ENCODE measurements at places on chromosomes 4 and X.

DNA sequence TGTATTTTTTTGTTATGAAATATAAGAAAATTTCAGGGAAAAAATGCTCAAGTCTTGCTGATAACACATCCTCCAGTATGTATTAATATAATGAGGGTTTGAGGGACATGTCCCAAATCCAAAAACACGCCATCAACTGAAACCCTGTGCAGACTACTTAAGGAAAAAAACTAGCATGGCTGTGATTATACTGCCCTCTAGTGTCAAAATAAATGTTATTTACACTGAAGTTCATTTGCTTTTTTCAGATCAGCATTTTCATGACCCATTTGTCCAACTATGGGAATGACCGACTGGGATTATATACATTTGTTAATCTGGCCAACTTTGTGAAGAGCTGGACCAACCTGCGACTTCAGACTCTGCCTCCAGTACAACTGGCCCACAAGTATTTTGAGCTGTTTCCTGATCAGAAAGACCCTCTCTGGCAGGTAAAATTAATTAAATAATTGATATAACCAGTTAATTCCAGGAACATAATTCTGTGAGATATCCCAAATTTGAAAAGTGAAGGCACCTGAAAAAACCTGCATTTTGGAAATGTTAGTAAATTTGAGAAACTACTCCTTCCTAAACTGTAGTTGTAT lies 128.5 kb downstream of the PRSS12 start:
- DNase-seq: peak; percentile 24

DNA sequence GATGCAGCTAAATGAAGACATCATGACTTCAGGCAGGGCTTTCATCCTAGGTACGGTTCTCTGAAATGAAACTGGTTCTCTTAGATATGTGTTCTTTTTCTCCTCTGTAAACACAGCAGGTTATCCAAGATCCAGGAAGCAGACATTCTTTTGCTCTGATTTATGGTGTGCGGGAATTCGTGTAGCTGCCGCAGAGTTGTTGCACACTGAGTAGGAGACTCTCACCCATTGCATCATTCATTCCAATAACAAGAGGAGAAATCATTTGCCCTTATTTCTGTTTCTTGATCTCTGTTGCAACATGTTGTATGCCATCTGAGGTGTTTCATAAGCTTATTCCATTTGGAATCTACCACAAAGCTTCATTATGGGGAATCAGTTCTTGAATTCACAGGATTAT lies 133.6 kb upstream of the VCX2 start:
- no peak for DNase-seq

DNA sequence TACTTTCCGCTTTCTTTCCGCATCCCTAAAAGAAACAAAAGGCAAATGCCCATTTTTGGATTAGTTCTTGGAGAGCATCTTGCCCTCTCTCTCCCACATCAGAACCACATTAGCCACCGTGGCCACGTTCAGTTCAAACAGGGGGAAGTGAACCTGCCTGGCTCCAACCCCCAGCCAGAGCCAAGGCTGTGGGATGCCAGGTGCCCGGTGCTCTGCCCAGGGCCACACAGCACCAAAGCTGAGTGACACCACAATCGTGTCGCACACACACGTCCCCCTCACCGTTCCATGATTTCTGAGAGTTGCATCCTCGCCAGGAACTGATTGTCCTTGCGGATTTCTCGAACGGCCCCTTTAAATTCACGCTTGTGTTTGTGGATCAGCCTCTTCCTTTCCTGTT lies 24.3 kb downstream of the NOP14 start:
- DNase-seq: no peak

DNA sequence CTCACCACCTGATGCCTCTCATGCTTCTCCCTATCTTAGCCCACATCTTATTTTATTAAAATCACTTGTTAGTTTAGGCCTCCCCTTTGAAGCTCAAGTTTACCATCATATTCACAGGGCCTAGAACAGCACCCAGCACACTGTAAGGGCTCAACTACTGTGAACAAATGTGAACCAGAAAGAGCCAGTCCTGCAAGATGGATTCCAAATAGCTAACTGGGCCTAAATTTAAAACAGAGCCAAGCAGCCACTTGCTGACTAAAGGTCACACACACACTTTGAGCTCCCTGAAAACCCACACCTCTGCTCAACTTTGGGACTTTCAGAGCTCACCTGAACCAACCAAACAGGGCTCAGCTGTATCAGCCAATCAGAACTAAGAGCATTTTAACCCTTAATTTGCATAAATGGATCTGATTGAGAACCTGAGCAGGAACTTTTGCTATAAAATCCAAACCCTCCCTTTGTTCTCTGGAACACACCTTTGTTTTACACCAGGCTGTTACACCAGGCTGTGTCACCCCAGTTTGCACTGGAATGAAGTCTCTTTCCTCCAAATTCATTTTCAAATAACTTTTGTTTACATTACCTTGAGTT lies 62.1 kb upstream of the EXOC1L start:
- no peak for DNase-seq

GRCh38 chr4:185761352-185762235 lies 50.4 kb downstream of the SORBS2 start:
- no peak for DNase-seq

- DNase-seq: no peak
Measured at GRCh38 chr4:100694467-100694866, 176.6 kb upstream of the EMCN start.

DNA sequence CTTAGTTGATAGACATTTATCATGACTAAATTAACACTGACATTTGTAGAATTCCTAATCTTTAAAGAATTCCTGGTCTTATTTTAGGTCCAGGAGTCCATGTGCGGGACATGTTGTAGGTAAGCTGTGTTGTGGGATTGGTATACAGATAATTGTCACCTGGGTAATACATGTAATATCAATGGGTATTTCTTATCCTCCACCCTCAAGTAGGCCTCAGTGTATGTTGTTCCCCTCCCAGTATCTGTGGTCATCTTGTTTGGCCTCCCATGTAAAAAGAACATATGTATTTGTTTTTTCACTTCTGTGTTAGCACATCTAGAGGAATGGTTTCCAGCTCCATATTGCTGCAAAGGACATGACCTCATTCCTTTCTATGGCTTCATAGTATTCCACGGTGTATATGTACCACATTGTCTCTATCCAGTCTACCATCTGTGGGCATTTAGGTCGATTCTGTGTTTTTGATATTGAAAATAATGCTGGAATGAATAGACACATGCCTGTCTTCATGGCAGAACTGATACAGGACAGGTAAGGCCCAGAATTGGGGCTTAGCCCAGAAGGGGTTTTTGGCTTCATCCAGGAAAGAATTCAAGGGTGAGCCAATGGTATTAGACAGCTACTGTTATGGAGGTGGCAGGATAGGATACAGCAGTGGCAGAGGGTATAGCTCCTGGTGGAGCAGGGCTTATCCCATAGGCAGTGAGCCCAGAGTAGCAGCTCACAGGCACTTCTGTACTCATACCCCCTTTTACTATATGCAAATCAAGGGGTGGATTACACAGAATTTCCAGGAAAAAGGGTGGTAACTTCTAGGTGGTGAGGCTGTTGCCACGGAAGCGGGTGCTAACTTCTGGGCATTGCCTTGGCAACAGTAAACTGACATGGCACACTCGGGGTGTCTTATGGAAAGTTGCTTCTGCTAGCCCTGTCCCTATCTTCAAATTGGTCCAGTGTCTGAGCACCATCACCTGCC lies 66.1 kb upstream of the WDR1 start:
- DNase-seq: no peak

- no peak for DNase-seq
Measured at GRCh38 chr4:37881811-37882210, 9.1 kb upstream of the TBC1D1 start.

DNA sequence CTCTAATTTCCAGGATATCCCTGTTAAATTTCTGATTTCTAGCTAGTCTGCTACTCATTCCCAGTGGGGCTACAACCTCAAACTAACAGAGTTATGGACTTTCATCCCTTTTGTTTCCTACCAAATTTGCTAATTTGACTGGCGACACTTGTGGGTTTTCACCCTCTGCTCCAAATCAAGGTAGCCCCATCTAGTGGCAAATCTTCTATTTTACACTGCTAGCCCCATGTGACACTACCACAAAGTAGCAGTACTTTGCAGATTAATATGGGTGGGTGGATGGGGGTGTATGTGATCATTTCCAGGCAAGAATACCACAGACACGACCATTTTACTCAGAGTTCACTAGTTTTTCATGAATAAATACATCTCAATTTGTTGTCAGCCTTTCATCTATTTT lies 150.3 kb downstream of the MSL3 start:
- peak; percentile 58 for DNase-seq

DNA sequence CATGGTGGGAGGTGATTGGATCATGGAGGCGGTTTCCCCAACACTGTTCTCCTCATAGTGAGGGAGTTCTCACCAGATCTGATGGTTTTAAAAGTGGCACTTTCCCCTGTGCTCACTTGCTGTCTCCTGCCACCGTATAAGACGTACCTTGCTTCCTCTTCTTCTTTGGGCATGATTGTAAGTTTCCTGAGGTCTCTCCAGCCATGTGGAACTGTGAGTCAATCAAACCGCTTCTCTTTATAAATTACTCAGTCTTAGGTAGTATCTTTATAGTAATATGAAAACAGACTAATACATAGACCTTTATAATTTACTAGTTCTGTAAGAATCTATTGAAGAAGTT lies 82.5 kb upstream of the PITX2 start:
- DNase-seq: no peak

DNA sequence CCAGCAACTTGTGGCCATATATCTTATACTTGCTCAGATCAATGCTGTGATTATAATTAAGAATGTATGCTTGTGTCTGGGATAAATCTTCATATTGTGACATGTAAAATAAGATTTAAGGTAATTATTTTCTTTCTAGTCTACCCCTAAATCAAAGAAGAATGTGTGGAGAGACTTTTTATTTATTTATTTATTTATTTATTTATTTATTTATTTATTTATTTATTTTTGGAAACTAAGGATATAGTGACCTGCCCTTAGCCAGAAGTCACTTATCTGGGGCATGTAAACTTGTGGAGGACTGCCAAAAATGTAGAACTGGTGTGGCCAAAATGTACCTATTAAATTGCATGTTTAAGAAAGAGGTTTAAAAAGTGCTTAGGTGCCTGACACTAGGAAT lies 144.3 kb downstream of the BEND2 start:
- DNase-seq: no peak

DNA sequence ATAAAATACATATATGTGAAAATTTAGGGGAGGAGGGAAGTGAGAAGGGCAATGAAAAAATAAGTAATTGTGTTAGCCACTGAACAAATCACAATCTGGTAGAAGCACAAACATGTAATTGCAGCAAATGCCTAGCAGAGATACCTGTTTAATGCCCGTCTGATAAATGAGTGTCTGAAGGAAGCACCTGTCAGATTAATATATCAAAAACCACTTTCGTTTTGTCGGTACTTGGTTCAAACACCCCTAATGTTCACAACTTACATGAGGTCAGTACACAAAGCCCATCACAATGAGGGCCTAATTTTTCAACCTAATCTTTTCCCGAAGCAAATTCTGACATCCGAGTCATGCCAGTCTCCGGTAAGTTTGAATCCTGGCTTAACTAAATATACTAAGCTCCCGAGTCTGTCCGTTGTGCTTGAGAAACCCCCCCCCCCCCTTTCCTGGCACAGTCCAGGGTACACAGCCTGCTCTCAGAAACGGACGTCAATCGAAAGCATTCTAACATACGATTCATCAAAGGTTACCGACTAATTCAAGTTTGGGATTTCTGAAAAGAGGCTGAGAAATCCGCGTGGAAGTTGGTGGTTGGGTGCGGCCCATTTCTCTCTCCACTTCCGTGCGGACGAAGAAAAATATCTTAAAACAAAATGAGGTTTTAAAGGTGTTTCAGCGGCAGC lies 758 bp downstream of the SDAD1 start:
- DNase-seq: no peak

GRCh38 chr4:114040319-114041116 lies 61.1 kb upstream of the ARSJ start:
- no peak for DNase-seq

- DNase-seq: no peak
Measured at GRCh38 chr4:120844528-120844921, 78.0 kb downstream of the PRDM5 start.

GRCh38 chr4:12679217-12679616 lies 804.9 kb downstream of the RAB28 start:
- peak; percentile 39 for DNase-seq

GRCh38 chr4:155603360-155603891 lies 63.2 kb upstream of the GUCY1A1 start:
- no peak for DNase-seq

- DNase-seq: no peak
Measured at GRCh38 chr4:185657183-185657582, 121.9 kb upstream of the PDLIM3 start.

GRCh38 chr4:11625211-11625610 lies 196.5 kb upstream of the HS3ST1 start:
- no peak for DNase-seq

DNA sequence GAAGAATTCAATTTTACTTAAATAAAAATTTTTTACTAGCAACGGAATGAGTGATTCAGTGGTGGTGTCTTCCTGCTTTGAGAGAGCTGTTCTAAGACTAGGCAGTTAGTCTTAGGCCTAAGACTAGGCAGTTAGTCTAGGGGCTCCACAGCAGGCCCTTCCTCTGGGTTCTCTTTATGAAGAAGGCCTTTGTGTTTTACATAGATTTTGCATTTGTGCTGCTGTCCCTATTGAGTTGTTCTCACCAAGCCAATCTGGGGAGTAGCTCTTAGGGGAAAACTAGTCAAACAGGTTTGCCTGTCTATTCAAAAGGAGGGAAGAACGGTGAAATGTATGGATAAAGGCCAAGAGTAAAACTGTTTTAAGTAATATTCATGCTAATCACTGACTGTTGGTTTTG lies 7.6 kb downstream of the UGT8 start:
- DNase-seq: no peak
